DMS79 (cell line): ENCODE measurements at places on chromosomes 13 and 19.

- no peak for DNase-seq
These were observed 18.4 kb downstream of the TMEM150B start for GRCh38 chr19:55306712-55307111.

GRCh38 chr13:109989155-109989554 lies 202.8 kb upstream of the IRS2 start:
- DNase-seq = no peak

DNA sequence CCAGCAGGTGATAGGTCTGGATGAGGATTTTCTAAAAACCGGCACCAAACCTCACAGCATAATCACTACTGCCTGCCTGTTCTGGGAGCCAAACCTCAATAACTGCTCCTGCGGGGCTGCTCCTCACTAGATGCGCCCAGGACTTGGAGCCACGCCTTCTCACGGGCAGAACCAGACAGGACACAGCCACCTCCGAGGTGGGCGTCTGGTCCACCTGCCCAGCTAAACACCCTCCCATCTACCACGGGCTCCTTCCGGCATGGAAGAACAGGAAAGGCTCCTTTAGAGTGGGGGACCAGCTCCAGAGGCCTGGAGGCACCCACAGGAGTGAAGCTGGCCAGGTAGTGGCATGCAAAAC lies 73.5 kb downstream of the PEPD start:
- no peak for DNase-seq

DNA sequence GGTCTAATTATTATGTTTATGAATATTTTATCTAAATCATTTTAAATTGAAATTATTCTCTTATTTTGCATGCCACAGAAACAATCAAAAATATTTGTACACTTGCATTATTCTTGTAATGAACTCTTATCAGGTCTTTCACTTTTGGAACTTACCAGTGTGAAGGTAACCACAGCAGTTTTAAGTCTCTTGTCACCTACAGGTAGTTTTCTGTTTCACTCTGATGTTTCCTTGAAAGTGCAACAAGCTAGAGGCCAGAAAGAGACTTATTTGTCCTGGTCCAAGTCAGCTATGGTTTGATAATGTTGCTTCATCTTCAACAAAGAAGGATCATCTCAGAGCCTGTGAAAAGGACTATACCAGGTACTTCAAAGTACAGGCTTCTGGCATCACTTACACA lies 133.4 kb upstream of the NBEA start:
- no peak for DNase-seq

- no peak for DNase-seq
These were observed 24.0 kb downstream of the UTP14C start for GRCh38 chr13:52048516-52048915.

- no peak for DNase-seq
These were observed 6.2 kb downstream of the GPR4 start for GRCh38 chr19:45595814-45596213.
